ENCODE measurements at places on chromosomes 5 and 9.

- DNase-seq, result no peak
Measured at GRCh38 chr9:19154135-19154612, 26.9 kb upstream of the PLIN2 start.

- no peak for DNase-seq
Measured at GRCh38 chr5:68141494-68141893, 74.1 kb upstream of the PIK3R1 start.

DNA sequence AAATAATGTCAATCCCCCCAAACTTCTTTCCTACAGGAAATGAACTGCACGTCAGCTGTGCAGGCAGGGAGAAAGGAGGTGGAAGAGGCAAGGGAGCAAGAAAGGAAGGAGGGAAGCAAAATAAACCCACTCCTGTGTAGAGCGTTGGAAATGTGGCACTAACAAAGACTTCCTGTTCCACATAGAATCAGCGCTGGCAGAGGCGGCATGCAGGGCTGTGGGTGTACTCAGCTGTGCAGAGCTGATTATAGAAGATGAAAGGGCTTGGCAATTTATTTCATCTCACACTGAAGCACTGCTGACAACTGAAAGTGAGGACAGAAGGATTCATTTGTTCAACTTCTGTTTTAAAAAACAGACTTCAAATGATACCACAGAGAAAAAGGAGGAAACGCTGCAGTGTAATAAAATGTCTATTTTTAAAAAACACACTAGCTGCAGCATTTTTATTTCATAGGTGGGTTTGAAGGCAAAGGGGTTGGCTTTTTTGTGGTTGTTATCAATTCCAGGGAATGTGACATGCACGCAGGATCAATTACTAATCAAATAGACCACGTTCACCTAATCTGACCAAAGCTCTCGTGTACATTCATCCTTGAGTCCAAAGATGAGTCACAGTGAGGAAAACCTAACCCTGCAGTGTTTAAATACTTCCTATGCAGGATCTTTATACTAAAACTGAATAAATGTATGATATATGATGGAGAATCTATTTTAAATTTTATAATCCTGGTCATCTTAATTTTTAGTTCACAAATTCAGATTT, 583.5 kb downstream of the ZNF608 start:
- DNase-seq, result no peak

- no peak for DNase-seq
Measured at GRCh38 chr9:127942216-127943010, 4.8 kb upstream of the DPM2 start.

DNA sequence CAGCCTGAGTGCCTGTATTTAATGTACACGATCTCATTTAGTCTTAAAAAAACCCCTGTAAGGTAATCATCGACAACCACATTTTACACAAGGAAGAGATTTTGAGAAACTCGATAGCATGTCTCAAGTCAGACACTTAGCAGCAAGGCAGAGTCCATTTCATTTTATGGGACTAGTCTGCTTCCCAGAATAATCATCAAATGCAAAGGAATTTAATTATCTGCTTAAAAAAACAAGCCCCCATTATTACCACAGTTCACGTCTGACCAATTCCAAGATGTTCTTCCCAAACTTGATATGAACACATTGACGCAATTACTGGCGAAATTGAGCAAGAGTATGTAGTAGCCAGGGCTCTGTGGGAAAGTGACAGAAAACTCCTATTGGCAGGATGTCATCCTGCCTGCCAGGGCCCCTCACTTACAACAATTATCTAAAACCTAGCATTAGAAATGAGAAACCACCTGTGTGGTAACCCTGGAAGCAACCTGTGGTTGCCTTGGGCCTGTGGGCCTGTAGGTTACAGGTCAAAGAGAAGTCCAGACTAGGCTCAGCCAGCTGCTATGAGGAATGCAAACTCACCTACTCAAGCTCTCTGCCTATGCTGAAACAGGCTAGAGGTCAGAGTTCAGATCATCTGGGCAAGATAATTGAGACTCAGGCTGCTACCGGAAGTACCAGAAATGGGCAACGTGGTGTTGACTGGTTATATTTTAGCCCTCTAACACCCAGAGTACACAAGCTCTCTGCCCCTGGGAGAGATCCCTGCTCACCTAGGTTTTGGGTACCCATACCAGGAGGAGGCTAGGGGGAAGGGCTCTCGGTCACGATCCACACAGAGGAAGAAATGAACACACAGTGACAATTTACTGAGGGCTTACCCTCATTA, 1.6 kb downstream of the B4GALT1 start:
- no peak for DNase-seq

DNA sequence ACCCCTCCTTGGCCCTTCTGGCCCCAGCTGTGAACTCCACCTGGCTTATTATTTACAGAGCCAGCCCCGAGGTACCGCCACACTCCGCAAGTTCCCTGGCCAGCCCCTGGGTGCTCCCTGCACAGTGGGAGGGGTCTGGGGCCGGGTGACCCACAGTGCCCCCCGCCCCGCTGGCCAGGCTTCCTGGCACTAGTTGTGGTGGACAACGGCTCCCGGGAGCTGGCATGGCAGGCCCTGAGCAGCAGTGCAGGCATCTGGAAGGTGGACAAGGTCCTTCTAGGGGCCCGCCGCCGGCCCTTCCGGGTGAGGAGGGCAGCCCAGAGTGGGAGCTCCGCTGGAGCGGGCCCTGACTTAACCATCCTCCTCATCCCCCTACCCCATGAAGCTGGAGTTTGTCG, 3.9 kb downstream of the MAMDC4 start:
- DNase-seq, result no peak

DNA sequence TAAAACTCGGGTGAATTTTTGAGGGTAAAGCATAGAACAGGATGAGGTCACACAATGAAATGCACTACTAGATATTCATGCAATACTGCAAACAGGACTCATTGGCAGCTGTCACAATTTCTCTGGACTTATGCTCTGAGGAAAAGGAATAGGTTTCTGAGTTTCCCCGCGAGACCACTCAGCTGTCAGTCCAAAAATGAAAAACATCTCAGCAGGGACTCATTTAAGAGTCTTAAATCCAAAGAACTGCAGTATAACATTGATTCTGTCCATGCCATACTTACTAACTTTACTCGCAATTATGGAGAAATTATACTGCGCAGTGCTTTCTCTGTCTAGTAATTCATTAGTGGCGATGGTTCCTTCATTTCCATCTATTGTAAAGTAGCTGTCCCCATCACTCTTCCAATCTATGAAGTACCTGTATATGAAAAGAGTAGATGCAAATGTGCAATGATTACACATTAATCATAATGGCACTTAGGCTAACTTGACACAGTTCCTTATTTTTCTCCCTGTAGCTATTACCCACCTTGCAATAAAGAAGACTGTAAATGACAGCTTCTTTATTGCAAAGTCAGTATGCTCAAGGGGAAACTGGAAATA, 1070.0 kb downstream of the CDH12 start:
- no peak for DNase-seq

DNA sequence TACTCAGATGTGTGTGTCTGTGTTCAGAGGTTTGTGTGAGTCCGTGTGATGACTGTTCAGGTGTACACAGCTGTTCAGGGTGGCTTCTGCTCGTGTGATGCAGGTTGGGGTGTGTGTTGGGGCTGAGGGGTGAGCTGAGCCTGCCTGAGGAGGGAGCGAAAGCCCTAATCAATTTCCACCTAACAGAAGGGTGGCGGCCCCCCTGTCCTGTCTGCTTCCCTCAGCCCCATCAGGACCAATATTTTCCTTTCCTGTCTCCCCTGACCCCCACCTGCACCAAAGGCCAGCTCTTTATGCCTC, 30.2 kb downstream of the LHX2 start:
- no peak for DNase-seq

GRCh38 chr9:75653335-75653734, 237.1 kb upstream of the PCSK5 start:
- DNase-seq, result no peak

GRCh38 chr9:105416840-105417239, 31.0 kb upstream of the FSD1L start:
- DNase-seq, result no peak

- no peak for DNase-seq
Measured at GRCh38 chr5:83397658-83398057, 73.9 kb upstream of the VCAN start.

- no peak for DNase-seq
Measured at GRCh38 chr5:98791001-98791519, 17.6 kb downstream of the RGMB start.

GRCh38 chr5:176877793-176878331, 21.3 kb downstream of the HK3 start:
- DNase-seq, result no peak

- DNase-seq, result no peak
Measured at GRCh38 chr5:105782501-105782900, 1888.2 kb downstream of the EFNA5 start.

DNA sequence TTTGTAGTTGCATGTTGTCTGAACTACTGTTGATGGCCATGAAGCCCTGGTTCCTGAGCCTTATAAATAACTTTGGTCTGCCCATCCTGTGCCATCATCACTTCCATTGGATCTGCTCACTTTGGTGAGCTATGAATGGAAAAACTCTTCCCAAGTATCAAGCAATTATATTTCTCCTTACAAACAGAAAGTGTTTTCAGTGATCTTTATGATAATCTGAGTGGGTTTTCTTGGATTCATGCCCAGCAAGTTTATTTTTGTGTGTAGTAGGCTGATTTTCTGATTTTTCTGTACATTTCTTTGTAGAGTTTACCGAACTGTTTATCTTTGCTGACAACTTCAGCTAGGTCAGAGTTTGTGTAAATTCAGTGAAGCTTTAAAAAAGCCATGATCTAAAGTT, 31.0 kb downstream of the CAMK4 start:
- DNase-seq, result no peak
